ENCODE measurements at places on chromosomes 11 and 22.
A peak's percentile ranks its signal among the peaks of the same experiment; 100 is the strongest.

GRCh38 chr22:25070956-25071355, 118.4 kb downstream of the KIAA1671 start:
- no peak for DNase-seq

GRCh38 chr11:10314199-10315072, 9.6 kb downstream of the ADM start:
- no peak for DNase-seq

DNA sequence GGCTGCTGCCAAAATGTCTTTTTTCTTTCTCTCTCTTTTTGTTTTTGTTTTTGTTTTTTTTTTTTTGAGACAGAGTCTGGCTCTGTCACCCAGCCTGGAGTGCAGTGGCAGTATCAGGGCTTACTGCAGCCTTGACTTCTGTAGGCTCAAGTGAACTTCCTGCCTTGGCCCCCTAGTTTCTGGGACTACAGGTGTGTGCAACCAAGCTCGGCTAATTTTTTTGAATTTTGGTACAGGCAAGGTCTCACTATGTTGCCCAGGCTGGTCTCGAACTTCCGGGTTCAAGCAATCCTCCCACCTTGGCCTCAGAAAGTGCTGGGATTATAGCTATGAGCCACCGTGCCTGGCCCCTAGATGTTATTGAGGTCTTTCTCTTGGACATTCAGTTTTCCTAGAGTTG, 2.2 kb upstream of the DDX10 start:
- no peak for DNase-seq

- DNase-seq = no peak
These were observed 807 bp upstream of the WT1 start for GRCh38 chr11:32435942-32436750.

DNA sequence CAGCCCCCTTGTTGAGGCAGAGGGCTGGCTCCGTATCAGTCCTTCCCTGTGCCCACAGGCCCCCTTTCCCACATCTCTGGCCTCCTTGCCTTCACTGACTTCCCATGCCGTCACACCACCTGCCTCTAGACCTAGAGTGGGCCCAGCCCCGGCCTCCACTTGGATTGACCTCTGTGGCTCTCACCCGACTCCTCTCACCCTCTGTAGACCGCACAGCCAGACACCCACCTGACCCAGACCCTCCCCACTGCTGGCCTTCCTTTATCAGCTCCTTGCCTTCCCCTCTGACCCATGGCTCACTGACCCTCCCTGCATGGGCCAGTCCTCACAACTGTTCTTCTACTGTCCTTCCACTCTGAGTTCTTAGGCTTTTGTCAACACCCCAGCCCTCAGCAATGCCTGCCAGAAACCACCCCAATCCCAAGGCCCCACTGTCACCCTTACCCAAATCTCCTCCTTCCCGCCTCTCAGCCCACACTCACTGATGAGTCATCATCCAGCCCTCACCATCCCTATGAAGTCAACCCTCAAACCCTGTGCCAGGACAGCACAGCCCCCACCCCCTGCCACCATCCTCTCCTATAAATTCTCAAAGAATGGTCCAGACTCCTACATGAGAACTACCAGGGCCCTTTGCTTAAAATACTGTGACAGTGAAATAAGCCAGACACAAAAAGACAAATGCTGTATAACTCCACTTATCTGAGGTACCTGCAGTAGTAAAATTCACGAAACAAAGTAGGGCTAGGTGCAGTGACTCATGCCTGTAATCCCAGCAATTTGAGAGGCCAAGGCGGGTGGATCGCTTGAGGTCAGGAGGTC, 53.4 kb downstream of the SCGB1A1 start:
- peak; percentile 86 for DNase-seq

- peak; percentile 95 for DNase-seq
These were observed 1.1 kb upstream of the ATG16L2 start for GRCh38 chr11:72812967-72813739.

DNA sequence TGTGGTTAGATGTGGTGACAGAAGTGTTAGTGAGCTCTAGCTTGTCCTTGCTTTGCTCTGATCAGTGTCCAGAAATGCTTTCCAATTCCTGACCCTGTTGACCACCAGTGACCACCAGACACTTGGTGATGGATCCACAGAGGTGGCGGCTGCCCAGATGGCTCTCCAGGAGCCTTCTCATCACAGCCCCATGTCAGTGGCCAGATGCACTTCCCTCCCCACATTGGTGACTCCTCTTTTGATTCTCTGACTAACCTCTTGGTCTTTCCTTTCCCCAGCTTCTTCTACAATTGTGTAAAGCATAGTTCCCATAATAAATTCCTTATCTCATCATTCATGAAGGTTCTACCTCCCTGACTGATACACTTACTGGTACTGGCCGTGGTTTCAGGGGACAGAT, 40.1 kb upstream of the CXCR5 start:
- no peak for DNase-seq

DNA sequence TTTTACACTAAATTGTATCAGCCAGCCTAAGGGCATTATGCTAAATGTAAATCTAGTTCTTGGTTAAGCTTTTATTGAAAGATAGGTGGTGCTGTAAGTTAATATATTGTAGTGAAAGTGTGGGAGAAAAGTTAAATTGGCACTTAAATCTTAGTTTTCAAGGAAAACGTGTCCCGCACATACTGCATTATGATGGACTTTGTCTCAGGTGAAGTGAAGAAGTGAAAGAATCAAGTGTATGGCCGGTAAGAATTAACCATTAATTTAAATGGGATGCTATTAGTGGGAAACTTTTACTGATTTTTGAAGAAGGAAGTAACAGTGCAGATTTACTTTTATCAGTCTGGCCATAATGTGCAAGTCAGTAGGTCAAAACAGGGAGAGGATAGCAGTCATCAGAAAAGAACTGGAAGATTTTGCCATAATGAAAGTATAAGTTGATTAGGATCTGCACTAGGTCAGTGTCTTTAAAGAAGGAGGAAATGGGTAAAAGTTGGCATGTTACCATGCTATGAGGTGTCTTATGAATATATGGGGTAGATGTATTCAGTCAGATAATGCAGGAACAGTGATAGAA, 81.6 kb downstream of the PDHX start:
- DNase-seq = no peak

- DNase-seq = no peak
These were observed 42.5 kb upstream of the CDON start for GRCh38 chr11:126105022-126105747.

GRCh38 chr22:32123657-32124056, 35.4 kb downstream of the C22orf42 start:
- no peak for DNase-seq

GRCh38 chr11:367956-368413, 1.3 kb upstream of the B4GALNT4 start:
- peak; percentile 83 for DNase-seq

DNA sequence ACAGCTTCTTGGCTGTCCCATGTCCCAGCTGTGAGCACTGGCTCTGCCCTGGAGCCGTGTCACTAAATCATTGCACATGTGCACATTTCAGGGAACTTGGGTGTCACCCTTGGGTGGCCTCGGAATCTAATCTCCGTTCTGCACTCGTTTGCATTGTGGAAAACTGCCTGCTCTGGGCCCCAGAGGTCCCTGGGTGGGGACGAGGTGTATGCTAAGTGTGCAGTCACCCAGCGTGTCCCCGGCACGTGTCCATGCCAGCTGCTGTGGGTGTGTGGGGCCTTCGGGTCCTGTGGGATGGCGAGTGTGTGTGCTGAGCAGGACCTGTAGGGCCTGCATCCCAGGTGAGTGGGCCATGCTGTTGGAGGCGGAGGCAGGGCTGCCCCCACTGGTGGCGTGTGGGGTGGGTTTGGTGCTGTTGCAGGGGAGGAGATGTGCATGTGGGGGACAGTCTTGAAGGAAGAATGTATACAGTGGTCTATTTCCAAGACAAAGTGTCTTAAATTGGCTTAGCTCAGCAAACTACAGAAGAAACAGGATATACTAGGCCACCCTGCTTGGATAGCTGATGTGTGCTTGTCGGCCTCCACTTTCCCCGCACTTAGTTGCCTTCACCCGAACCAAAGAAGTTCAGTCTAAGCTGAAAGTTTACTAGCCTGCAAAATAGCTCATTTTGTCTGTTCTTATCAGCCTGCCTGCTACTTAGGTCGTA, 14.6 kb downstream of the TANGO2 start:
- peak; percentile 43 for DNase-seq

DNA sequence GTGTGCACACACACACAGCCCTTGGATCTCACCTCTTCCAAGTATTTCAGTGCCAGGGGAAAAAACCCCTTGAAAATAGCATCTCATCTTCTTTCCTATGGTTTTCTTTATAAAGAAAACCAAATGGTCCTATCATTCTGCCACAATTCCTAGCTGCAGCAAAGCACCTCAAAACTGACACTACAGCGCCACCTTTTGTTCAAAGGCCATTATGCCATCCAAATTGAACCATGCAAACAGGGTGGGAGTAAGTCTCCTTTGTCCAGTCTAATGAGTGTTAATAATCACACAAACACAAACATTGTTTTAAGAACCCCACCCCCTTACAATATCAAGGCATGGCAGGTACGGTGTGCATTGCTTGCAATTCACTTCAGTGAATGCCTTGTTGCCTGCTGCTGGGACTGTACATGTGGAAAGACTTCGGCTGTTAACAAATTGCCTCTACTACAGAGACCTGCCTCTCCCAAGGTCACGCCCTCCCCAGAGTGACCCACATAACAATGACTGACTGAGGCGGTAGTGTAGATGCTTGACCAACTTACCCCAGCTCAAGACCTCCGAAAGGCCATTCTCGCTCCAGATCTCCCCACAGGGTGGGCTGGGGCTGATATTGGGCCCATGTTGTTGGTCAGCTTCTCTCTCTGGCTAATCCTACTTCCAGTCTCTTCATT, 31.7 kb downstream of the FAM181B start:
- no peak for DNase-seq

GRCh38 chr11:5277807-5278382, 8.2 kb upstream of the HBE1 start:
- DNase-seq = no peak

DNA sequence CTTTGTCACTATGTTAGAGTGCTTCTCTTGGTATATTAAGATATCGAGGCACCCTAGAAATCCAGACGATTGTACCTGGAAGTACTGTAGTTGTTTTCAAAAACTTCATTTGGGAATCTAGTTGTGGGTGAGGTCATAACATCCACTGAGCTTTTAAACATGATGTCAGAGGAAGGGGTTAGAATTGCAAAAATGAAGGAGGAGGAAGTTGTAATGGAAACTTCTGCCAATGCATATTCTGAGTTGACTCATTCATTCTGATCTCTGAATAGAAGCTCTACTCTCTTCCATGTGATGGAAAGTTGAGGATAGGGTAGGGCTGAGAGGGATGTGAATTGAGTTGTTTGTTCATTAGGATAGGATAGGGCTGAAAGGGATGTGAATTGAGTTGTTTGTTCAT, 7.7 kb downstream of the CD44 start:
- DNase-seq = no peak

DNA sequence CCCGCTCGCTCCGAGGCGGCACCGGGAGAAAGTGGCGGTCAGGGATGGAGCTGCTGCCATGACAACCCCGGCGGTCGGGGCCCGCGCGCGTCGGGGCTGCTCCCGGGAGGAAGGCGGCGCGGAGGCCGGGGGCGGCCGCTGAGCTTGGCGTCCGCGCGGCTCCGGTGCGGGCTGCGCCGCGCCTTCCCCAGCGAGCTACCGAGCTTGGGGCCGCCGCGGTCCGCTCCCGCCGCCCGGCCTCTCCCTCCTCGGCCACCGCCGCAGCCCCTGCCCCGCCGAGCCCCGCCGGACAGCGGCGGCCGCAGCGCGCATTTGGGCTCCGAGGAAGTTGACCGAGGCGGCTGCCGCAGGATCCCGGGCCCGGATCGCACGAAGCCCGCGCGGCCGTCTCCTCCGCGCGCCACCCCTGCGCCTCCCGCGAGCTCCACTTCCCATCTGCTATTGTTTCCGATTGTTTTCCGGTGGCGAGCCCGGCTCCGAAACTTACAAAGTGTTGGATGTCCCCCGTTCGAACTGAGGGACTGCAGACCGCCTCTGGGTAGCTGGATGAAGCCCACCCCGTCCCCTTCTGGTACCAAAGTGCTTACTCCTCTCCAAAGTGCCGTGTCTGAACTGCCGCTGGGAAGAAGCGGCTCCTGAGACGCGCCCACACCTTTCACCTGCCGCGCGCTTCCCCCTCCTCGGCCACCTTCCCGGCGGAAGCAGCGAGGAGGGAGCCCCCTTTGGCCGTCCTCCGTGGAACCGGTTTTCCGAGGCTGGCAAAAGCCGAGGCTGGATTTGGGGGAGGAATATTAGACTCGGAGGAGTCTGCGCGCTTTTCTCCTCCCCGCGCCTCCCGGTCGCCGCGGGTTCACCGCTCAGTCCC, 540.3 kb downstream of the NTM start:
- DNase-seq = peak; percentile 94

DNA sequence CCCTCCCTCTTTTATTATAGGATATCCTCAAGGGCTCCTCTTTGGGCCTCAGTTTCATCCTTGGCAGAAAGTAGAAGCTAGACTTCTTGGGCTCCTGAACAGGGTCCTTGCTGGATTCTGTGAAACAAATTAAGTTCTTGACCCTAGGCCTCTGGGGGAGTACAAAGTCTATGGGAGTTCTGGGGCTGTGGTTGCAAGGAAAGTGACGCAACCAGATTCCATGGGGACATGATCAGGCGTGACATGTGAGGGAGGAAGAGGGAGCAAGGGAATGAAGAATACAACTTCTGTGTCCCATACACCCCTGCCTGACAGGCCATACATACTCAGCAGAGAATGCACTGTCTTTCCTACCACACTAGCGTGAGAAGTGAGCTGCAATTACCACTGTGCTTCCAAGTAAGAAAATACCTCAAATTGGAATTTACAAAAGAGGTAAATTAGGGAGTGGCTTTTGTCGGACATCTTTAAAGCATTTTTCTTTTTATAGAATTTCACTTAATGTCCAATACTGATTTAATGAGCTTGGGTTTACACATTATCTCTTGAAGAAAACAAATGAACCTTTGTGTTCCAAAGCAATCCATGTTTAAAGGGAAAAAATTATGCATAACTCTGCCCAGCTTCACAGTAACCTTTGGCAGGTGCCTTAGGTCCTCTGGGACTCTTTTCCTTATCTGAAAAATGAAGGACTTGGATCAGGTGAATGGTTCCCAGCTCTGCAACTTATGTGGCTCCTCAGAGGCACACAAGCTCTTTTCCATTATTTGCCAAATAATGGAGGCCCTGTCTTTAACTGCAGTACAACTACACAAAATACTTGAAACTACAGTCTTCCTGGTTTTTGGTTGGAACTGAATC, 38.9 kb downstream of the LIMK2 start:
- DNase-seq = no peak

DNA sequence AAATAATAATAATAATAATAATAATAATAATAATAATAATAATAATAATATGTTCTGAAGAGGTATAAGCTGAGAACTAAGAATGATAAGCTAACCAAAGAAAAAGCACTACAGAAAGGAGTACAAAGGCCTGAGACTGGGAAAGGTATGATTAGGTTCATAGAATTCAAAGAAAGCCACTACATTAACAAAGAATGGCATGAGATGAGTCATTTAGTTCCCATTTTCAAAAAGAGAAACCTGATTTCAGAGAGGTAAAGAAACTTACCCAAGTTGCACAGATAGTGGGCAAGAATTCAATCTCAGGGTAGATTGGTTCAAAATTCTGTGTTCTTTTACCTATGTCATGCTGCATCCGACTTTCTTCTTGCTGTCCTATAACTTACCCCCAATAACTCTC, 350.9 kb downstream of the TTC28 start:
- no peak for DNase-seq

- peak; percentile 21 for DNase-seq
These were observed 452 bp downstream of the BIRC3 start for GRCh38 chr11:102317768-102318103.

- no peak for DNase-seq
These were observed 16.7 kb downstream of the PIK3IP1 start for GRCh38 chr22:31275576-31275975.

Data from osteoblast (primary cell).